Hematopoietic multipotent progenitor cell treated with erythropoietin and hydrocortisone succinate and interleukin-3 and kit ligand, for 8 days (in vitro differentiated cells): ENCODE measurements at places on chromosomes 1 and 21.
A peak's percentile ranks its signal among the peaks of the same experiment; 100 is the strongest.

DNA sequence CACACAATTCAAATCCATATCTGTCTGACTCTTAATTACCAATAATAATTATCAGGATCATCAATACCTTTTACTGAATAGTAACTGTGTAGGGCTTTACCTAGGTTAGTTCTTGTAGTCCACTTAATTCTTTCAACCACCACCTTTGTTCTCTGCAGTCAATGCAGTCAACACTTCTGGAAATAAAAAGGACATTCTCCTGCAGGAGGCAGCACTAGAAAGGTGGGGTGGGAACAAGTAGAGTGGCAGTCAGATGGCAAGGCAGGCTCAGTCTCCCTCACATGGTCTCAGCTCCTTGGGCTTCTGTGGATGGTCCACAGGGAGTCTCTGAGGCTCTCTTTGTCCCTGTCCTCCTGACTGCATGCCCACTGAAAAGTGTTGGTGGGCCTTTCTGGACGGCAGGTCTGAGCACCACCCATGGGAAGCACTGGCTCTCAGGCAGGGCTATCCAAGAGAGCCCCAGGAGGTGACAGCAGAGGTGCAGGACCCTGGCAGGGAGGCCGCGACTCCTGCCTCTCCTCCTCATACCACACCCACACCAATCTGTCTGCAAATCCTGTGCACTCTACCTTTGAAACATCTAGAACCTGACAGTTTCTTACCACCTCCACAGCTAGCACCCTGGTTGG, 237.3 kb downstream of the FOXD2 start:
- DNase-seq, result no peak

- DNase-seq, result no peak
These were observed 9.5 kb downstream of the CD48 start for GRCh38 chr1:160702100-160702499.

GRCh38 chr1:243924588-243925349, 74.7 kb upstream of the AKT3 start:
- DNase-seq, result no peak

GRCh38 chr1:158163000-158163947, 17.4 kb upstream of the CD1D start:
- no peak for DNase-seq

DNA sequence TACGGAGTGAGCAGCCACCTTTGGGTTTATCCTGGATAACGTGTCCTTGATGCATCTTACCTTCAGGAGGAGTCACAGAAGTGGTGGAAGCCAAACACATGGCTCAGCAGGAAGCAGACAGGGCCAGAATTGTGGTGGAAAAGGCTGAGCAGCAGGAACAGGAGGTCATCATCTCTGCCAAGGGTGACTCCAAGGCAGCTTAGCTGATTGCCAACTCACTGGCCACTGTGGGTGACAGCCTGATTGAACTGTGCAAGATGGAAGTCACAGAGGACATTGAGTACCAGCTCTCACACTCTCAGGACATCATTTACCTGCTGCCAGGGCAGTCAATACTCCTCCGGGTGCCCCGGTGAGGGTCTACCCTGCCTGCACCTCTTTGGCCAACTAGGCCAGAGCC, 179.3 kb downstream of the FAF1 start:
- DNase-seq, result no peak

DNA sequence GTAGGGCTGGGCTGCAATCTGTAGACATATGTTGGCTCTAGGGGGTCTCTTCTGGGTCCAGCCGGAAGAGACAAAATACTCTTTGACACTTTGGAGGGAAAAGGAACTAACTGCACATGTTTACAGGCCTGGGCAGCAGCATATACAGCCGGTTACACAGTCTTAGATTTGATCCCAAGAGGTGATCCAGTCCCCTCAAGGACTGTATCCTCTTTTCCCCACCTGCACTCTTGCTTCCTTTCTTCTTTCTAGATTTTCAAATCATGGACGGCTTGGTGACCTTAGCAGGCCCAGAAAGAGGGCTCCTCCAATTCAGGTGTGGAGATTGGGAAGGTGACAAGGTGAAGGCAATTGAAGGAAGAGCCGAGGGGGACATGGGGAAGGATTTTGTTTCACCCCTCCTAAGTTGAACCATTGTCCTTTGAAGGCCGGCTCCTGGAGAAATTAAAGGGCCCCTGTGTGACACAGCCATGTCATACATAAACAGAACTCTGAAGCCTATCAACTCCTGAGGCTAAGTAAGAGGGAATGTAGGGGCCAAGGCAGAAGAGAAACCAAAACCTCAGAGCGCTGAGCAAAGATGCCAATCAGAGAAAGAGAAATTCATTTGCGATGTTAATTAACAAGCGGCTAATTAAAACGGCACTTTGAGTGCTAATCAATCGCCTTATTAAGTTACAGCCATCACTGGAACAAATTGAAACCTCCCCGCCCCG, 5.9 kb upstream of the BARHL2 start:
- DNase-seq, result no peak

- DNase-seq, result peak; percentile 97
These were observed 7.6 kb downstream of the TENT5C start for GRCh38 chr1:117613249-117613968.

DNA sequence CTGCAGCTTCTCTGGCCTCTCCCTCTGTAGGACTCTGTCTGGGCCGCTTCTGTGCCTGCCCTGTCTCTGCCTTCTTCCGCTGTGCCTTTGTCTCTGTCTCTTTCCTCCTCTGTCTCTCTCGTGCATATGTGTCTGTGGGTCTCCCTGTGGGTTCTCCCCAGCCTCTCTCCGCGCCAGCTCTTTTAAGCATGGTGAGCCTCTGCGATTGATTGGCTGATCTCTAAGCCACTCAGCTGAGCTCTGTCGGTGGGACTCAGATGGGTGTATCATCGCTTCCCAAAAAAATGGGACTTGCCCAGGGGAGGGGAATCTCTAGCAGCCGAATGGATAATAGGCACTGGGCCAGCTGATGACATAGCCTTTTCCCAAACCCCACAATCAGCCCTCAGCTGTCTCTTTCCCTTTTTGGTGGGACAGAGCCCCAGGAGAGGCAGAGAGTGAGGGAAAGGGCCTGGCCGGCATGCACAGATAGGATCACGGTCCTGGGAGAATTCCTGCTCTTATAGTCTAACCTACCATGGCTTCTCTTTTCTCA, at the start of gene ADAMTS4:
ADAMTS4 (minus strand) TSS at position 158 of the 535 bp plus-strand sequence. CDS start 427 bp downstream, outside the sequence.
- no peak for DNase-seq

DNA sequence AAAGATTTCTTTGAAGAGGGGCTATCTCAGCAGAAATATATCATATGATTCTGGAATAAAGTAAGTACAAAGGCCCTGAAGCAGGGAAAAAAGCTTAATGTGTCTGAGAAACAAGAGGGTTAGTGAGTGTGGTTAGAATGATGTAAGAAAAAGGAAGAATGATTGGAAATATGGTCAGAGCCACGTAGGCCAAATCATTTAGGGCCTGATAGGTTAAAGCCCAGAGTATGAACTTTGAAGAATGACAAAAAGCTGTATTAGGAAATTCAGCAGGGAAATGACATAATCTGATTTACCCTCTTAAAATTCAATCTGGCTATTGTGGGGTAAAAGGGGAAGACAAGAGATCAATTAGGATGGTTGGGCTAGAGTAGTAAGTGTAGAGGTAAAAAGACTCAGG, 69.0 kb upstream of the MUTYH start:
- no peak for DNase-seq

DNA sequence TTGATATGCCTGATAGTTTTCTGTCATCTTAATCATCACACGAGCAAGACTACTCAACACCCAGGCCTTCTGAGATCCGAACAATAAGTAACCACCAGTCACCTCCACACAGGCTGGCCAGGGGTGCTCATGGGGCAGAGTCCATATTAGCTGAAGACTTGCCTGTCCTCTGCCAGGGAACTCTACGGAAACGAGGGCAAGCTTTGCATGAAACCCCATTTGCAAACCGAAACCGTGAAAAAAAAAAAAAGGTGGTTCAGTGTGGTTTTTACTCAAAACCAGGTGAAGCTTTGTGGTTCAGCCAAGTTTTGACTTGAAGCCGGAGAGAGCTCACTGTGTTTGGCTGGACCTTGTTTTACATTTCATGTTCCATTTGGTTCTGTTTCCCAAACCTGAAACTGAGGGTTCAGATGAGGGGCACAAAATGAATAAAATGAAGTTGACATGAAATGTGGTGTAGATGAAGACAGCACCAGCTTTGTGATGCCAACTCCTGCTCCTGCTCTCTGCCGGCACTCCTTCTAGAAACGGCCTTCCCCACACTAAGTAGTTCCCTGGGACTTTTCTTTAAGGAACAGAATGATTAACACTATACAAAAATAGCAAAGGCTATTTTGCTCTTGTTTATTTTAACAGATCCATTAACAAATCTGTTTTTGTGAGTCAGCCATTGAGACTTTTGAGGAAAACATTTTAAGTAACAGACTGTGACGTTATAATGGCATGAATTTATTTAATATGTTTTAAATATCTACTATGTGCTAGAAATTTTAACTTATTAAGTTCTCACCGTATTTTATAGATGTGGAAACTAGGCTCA, 74.7 kb downstream of the RUNX1 start:
- no peak for DNase-seq

GRCh38 chr1:240027059-240027462, 64.6 kb upstream of the FMN2 start:
- DNase-seq, result peak; percentile 33

GRCh38 chr1:181219938-181220337, 131.4 kb downstream of the IER5 start:
- no peak for DNase-seq

DNA sequence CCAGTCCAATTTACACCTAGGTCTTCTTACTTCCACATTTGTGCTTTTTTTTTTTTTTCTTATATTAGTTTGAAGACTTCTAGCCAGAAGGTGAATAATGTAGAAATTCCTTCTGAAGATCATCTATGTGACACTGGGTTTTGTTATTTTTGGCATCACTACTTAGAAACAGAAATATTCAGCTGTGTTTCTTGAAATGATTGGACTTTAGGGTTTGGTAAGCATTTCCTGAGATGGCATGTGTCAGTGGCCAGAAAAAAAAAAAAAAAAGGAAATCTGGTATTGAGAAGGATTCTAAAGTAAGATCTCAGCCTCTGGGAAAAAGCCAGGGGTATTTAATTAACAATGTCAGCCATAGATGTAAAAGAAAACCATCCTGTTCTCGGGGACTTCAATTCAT, 43.4 kb upstream of the LRRC8C start:
- DNase-seq, result no peak

- no peak for DNase-seq
These were observed 221.6 kb downstream of the BRINP2 start for GRCh38 chr1:177392336-177392735.

GRCh38 chr21:44263221-44263760, 1.6 kb upstream of the DNMT3L start:
- DNase-seq, result no peak

- DNase-seq, result no peak
These were observed 58.5 kb downstream of the WDR4 start for GRCh38 chr21:42820616-42821465.

DNA sequence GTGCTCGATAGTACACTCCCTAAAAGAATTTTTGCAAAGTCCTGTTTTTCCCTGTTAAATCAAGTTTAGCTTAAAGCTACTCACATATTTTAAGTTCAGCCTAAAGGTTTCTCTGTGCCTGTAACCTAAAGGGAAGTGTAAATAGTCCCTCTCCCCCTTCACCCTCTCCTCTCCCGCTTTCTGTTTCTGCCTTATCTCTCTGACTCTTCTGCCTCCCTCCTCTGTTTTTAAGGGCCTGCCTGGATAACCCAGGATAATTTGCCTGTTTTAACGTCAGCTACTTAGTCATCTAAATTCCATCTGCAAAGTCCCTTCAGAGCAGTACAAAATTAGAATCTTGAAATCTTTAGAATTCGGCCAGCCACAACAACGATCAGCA, 92.6 kb downstream of the NID1 start:
- DNase-seq, result peak; percentile 16

- DNase-seq, result no peak
These were observed 652 bp downstream of the ARL8A start for GRCh38 chr1:202143768-202144401.

GRCh38 chr1:160675641-160676410, 29.0 kb upstream of the SLAMF1 start:
- peak; percentile 76 for DNase-seq

DNA sequence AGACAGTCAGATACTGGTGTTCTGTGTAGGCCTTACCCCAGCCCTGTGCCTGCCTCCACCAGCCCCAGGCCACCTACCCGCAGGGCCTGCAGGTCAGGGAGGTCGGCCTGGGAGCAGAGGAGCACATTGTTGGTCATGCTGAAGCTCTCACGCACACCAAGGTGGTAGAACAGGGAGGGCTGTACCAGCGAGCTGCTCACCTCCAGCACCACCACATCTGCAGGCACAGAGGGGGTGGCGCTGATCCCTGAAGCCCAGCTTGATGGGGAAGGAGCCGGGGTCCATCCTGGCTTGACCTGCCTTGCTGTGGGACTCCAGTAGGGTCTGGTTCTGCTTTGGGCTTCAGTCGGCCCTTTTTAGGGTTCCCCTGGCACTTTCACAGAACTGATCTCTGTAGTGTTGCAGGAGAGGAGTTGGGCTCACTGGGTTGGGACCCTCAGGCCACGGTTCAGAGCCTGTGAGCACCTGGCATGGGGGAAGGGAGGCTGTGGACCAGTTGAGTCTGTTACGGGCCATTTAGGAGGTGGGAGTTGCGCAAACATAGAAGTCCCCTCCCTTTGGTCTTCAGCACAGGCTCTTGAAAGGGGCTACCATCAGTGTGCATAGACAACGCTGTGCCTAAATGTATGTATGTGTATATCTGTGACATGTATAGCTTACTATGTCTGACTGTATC, 1.9 kb downstream of the MAP3K6 start:
- no peak for DNase-seq

- peak; percentile 72 for DNase-seq
These were observed 58.7 kb downstream of the RABGAP1L start for GRCh38 chr1:174217787-174218574.

- DNase-seq, result no peak
These were observed 8.1 kb upstream of the NCF2 start for GRCh38 chr1:183598386-183598785.

DNA sequence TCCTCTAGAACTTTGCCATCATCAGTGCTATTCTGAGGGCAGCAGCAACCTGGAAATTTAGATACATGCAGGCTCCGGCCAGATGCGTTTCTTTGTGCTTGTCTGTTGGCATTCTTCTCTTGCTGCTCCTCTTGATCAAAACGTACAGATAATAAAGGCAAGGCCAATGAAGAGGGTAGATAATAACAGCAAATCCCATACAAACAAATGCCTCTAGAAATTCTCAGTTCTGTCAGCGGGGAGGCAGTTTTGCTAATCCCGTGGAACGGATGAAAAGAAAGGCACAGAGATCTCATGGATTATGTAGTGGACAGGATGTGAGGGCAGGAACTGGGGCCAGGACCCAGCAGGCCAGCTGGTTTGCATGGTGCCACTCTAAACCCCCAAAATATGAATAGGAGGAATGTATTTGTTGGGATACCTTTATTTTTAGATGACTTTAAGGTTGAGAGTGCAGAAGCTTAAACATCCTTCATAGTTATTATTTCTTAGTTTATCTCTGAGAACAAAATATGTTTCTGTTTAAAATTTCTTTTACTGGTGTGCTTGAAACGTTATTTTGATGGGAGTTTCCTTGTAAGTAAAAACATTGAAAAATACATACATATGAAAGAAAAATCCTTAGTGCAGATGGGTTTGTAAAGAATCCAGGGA, 1.5 kb downstream of the ITSN1 start:
- DNase-seq, result peak; percentile 10

GRCh38 chr21:34223376-34223775, 140.4 kb upstream of the KCNE2 start:
- DNase-seq, result no peak
